ENCODE measurements at places on chromosomes 7 and 10.

DNA sequence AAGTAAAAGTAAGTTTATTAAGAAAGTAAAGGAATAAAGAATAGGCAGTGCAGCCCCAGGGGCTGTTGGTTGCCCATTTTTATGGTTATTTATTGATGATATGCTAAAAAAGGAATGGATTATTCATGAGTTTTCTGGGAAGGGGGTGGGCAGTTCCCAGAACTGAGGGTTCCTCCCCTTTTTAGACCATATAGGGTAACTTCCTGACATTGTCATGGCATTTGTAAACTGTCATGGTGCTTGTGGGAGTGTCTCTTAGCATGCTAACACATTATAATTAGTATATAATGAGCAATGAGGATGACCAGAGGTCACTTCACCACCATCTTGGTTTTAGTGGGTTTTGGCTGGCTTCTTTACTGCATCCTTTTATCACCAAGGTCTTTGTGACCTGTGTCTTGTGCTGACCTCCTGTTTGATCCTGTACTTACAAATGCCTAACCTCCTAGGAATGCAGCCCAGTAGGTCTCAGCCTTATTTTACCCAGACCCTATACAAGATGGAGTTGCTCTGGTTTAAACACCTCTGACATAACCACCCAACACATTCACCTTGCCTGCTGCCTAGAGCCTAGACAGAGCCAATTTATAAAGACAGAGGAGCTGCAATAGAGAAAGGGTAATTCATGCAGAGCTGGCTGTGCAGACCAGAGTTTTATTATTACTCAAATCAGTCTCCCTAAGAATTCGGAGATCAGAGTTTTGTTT lies 10.9 kb upstream of the ERCC6 start:
- no peak for DNase-seq
- peaks cover 3% of the 10 kb centered on the region for H3K36me3 ChIP-seq
- no peaks in the 10 kb centered on the region for H3K27me3 ChIP-seq
- H3K4me3 ChIP-seq, result no peak overlapping the region
- no peak overlapping the region for H3K27ac ChIP-seq

GRCh38 chr7:73521636-73522104 lies 423 bp downstream of the BAZ1B start:
- DNase-seq, result peak; percentile 23
- peaks cover 16% of the 10 kb centered on the region for H3K36me3 ChIP-seq
- no peak overlapping the region for H3K27ac ChIP-seq
- H3K4me1 ChIP-seq, result peaks cover 32% of the 10 kb centered on the region
- no peaks in the 10 kb centered on the region for H3K27me3 ChIP-seq
- peak overlapping the region; percentile 93 for H3K4me3 ChIP-seq

DNA sequence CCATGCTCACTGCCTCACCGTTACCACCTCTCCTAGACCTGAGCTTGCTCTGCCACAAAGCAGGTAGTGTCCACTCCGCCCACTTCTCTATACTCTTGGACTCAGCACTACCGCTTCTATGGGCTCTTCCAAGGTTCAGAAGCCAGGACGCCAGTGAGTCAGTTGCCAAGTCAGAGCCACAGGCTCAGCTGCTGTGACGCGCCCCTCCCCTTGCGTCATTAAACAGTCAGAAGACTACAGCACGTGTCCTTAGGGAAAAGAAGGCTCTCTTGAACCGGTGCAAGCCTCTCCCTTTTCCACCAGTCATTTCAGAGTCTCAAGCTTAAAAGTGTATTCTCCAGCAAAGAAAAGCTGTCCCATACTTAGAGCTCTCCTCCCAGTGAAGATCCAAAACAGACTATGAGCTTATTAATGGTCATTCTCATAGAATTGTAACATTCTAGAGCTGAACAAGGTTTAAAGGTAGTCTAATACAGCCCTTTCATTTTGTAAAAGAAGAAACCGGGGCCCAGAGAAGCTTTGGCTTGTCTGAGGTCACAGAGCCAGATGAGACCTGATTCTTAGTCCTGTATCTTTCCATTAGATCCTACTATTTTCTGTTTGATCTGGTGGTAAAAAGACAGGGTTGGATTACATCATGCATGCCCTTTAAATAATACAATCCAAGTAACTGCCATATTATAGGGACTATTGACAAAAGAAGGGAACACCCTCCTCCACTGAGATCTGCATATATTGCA lies 40.9 kb upstream of the MET start:
- no peak for DNase-seq
- H3K4me3 ChIP-seq, result no peak overlapping the region
- H3K4me1 ChIP-seq, result peaks cover 19% of the 10 kb centered on the region
- no peaks in the 10 kb centered on the region for H3K36me3 ChIP-seq

DNA sequence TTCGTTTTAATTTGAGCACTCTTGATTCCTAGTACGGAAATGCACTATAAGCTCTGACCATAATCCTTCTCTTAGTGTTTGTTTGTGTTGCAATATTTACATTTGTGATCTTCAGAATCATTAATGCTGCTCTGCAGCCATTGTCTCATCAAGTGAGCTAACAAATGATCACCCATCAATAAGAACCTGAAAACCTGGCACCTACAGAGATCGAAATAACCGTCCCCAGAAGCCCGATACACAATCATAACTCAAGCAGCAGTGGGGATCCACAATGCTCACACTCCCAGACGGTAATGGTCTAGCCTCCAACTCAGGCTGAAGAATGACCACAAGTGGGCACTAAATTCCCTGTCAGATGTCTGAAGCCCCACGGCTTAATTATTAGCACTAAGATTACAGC lies 156.0 kb upstream of the NFE2L3 start:
- no peaks in the 10 kb centered on the region for H3K27me3 ChIP-seq
- peaks cover 5% of the 10 kb centered on the region for H3K4me1 ChIP-seq
- DNase-seq, result no peak
- H3K27ac ChIP-seq, result no peak overlapping the region

GRCh38 chr10:5117026-5117425 lies 22.8 kb downstream of the AKR1C3 start:
- no peaks in the 10 kb centered on the region for H3K27me3 ChIP-seq
- DNase-seq, result no peak

GRCh38 chr10:78634389-78634815 lies 434.4 kb upstream of the ZMIZ1 start:
- peaks cover 29% of the 10 kb centered on the region for H3K4me1 ChIP-seq
- peak overlapping the region; percentile 51 for H3K27ac ChIP-seq
- no peaks in the 10 kb centered on the region for H3K27me3 ChIP-seq
- H3K36me3 ChIP-seq, result no peaks in the 10 kb centered on the region
- no peak overlapping the region for H3K4me3 ChIP-seq
- DNase-seq, result no peak

DNA sequence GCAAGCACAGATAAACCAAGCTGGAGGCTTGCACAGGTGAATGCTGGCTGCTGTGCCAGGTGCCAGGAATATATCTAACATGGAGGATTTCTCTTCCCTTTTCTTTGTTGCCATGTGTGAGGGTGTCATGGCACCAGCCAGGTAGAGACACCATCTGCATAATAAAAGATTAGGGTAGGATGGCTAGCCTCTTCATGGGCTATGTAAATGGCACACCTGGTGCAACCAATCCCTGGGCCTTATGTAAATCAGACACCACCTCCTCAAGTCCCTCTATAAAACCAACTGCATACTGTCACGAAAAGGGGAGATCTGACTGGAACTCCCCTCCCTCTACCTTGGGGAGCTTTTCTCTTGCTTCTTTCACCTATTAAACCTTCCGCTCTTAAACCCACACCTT lies 322.5 kb upstream of the POM121L12 start:
- H3K4me1 ChIP-seq, result peaks cover 20% of the 10 kb centered on the region
- no peak overlapping the region for H3K4me3 ChIP-seq
- no peaks in the 10 kb centered on the region for H3K27me3 ChIP-seq
- H3K27ac ChIP-seq, result no peak overlapping the region
- H3K36me3 ChIP-seq, result peaks cover 10% of the 10 kb centered on the region
- no peak for DNase-seq

GRCh38 chr10:88383276-88383675 lies 199.8 kb downstream of the RNLS start:
- peaks cover 3% of the 10 kb centered on the region for H3K4me1 ChIP-seq
- peaks cover 2% of the 10 kb centered on the region for H3K36me3 ChIP-seq
- H3K27me3 ChIP-seq, result no peaks in the 10 kb centered on the region
- H3K4me3 ChIP-seq, result no peak overlapping the region
- no peak overlapping the region for H3K27ac ChIP-seq

DNA sequence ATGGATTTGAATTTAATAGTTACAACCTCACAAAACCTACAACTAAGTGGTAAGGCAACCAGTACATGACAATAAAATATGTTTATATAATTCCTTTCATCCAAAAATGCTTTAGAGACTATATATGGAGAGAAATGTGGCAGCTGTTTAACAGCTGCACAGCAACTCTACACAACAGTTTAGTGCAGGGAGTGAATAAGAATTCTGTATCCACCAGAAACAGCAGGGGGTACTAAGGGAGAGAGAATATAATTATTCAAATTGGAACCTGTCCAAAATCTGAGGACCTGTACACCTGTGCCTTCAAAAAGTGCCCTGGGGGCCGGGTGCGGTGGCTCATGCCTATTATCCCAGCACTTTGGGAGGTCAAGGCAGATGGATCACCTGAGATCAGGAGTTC lies 49.6 kb downstream of the POLL start:
- H3K4me1 ChIP-seq, result peaks cover 2% of the 10 kb centered on the region
- H3K4me3 ChIP-seq, result no peak overlapping the region
- H3K27me3 ChIP-seq, result no peaks in the 10 kb centered on the region
- no peak overlapping the region for H3K27ac ChIP-seq

- H3K36me3 ChIP-seq, result peaks cover 2% of the 10 kb centered on the region
- H3K4me1 ChIP-seq, result no peaks in the 10 kb centered on the region
- no peaks in the 10 kb centered on the region for H3K27me3 ChIP-seq
- H3K4me3 ChIP-seq, result no peak overlapping the region
Measured at GRCh38 chr7:112759905-112760304, 30.3 kb downstream of the TMEM168 start.

GRCh38 chr7:124515106-124515830 lies 250.3 kb downstream of the GPR37 start:
- no peaks in the 10 kb centered on the region for H3K4me1 ChIP-seq
- no peaks in the 10 kb centered on the region for H3K36me3 ChIP-seq
- no peak overlapping the region for H3K4me3 ChIP-seq
- DNase-seq, result no peak

DNA sequence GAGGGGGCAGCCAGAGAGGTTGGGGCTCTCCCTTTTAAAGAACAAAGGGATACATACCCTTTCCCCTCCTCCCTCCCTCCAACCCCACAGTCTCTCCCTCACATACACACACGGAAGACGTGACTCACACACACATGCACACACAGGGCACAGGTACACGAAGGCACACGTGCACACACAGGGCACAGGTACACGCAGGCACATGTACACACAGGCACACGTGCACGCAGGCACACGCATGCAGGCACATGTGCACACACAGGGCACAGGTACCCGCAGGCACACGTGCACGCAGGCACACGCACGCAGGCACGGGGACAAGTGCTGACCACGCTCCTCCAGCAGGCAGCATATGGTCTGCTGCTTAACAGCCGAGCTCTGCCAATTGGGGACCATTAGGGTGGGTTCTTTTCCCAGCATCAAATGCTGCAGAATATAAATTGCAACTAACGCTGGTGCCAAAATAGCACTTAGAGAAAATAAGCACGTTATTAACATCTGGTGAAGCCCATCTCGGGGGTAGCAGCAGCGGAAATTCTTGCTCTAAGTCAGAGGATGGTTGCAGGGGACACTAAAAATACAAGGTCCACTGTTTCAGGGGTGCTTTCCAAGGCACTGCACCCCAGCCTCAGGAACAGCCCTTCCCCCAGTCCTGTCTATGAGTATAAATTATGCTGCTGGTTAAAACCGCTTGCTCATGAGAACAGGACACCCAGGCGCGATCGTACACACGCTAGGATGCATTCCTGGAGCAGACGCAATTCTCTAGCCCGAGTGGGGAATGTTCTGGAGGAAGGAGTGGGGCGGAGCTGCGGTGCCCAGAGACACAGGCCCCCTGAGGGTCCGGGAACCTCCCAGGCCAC lies 55.2 kb upstream of the TNRC18 start:
- no peaks in the 10 kb centered on the region for H3K27me3 ChIP-seq
- H3K4me3 ChIP-seq, result no peak overlapping the region
- DNase-seq, result no peak
- peak overlapping the region; percentile 22 for H3K27ac ChIP-seq
- no peaks in the 10 kb centered on the region for H3K36me3 ChIP-seq

- DNase-seq, result no peak
- H3K4me1 ChIP-seq, result no peaks in the 10 kb centered on the region
- no peaks in the 10 kb centered on the region for H3K27me3 ChIP-seq
- H3K36me3 ChIP-seq, result peaks cover 11% of the 10 kb centered on the region
Measured at GRCh38 chr7:156827587-156828203, 65.3 kb downstream of the LMBR1 start.

GRCh38 chr7:152336754-152337368 lies 98.9 kb downstream of the KMT2C start:
- no peak overlapping the region for H3K4me3 ChIP-seq
- peaks cover 3% of the 10 kb centered on the region for H3K36me3 ChIP-seq
- no peaks in the 10 kb centered on the region for H3K27me3 ChIP-seq
- no peak for DNase-seq

GRCh38 chr7:38178695-38179344 lies 775 bp downstream of the STARD3NL start:
- DNase-seq, result no peak
- peaks cover 27% of the 10 kb centered on the region for H3K4me1 ChIP-seq
- H3K27ac ChIP-seq, result peak overlapping the region; percentile 98
- H3K4me3 ChIP-seq, result peak overlapping the region; percentile 93

DNA sequence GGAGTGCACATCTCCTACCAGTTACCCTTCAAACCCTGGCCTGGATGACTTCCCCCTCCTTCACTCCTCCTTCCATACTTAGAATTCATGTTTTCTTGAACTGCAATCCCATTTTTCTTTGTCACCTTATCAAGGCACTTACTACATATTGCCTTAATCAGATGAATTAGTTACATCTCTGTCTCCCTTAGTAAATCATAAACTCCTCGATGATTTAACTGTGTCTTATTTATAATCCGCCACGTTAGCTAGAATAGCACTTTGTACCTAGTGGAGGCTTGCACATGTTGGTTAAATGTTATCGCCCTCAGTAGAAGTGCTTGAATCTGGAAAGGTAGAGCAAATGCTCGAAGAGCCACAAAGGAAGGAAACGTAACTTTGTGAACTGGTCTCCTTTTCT lies 94.7 kb upstream of the RAB11FIP2 start:
- H3K4me3 ChIP-seq, result no peak overlapping the region
- no peaks in the 10 kb centered on the region for H3K36me3 ChIP-seq
- H3K4me1 ChIP-seq, result peaks cover 15% of the 10 kb centered on the region

- H3K27ac ChIP-seq, result peak overlapping the region; percentile 19
- H3K4me3 ChIP-seq, result no peak overlapping the region
- no peak for DNase-seq
- no peaks in the 10 kb centered on the region for H3K27me3 ChIP-seq
- no peaks in the 10 kb centered on the region for H3K4me1 ChIP-seq
Measured at GRCh38 chr7:77626586-77627308, 69.5 kb upstream of the RSBN1L start.
